Neural crest cell (in vitro differentiated cells): ENCODE measurements at places on chromosomes 7 and 10. TPM values are rescaled to one million over a fixed set of nuclear protein-coding genes. Genes with fewer than 3 reads are reported as not detected.

DNA sequence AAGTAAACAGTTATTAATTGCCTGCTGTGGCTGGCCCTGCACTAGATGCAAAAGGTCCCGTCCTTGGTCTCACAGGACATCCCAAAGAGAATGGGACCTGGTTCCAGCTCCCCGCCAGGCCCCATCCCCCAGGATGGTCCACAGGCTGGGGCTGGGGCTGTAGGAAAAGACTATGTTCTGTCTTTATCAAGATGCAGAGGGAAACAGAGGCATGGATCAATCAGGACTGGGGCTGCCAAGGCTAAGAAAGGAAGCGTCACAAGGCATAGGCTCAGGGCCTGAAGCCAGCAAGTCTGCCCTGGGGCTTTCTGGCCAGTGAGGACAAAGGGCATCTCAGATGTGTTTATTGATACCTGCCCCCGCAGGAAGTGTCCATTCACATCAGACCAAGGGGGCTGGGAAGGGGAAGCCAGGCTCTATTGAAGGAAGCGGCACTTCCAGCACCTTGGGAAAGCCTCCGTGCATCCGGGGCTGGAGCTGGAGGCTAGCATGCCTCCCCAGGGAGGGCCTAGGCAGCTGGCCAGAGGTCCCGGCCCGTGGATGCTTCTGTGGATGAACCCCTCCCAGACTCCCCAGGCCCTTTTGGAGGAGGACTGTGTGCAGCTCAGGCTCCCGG lies 5.8 kb downstream of the VSIR start:
- H3K27ac ChIP-seq, result peak overlapping the region; percentile 50
- no peaks in the 10 kb centered on the region for H3K36me3 ChIP-seq
- H3K4me1 ChIP-seq, result peaks cover 9% of the 10 kb centered on the region
- no peaks in the 10 kb centered on the region for H3K27me3 ChIP-seq

GRCh38 chr10:29202386-29202940 lies 86.4 kb upstream of the LYZL1 start:
- no peak overlapping the region for H3K27ac ChIP-seq
- no peaks in the 10 kb centered on the region for H3K36me3 ChIP-seq
- H3K4me1 ChIP-seq, result peaks cover 32% of the 10 kb centered on the region
- DNase-seq, result no peak

Gene ANK3
- total RNA-seq, result 44.6 and 45.2 TPM in 2 replicates

- DNase-seq, result no peak
- H3K4me1 ChIP-seq, result no peaks in the 10 kb centered on the region
- H3K27ac ChIP-seq, result no peak overlapping the region
- H3K4me3 ChIP-seq, result no peak overlapping the region
Measured at GRCh38 chr10:77622889-77623291, 14.7 kb downstream of the KCNMA1 start.

DNA sequence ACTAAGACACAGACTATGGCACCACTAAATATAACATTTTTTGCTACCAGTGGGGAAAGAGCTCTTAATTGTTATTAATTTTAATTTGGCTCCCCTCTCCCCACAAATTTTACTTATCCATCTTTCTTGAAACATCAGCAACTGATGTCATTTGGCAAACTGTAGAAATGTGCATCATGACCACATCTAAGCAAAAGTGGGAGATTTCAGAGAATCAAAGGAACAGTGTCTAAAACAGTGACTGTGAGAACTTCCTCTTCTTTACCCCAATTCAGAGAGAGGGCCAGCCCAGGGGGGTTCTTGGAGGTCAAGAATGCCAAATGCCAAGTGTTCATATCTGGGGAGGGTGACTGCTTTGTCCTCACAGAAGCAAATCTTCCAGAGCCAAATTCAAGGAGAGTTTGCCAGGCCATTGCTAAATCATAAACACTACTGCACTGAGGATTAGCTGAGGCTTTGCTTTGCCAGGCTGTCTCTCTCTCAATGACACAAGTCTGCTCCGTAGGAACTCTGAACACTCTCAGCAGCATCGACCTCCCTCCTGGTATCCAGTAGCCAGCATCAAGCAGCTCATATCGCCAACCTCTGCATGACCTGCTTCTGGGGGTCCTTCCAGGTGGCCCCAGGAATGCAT lies 65.6 kb downstream of the ITIH5 start:
- H3K27ac ChIP-seq, result no peak overlapping the region
- H3K4me1 ChIP-seq, result peaks cover 4% of the 10 kb centered on the region
- H3K36me3 ChIP-seq, result no peaks in the 10 kb centered on the region
- H3K4me3 ChIP-seq, result no peak overlapping the region
- DNase-seq, result no peak
- H3K27me3 ChIP-seq, result no peaks in the 10 kb centered on the region

Gene CALCR
- 0.07 TPM in 1 of 2 replicates, not detected in the other for total RNA-seq

- no peak overlapping the region for H3K27ac ChIP-seq
- DNase-seq, result no peak
- no peaks in the 10 kb centered on the region for H3K4me1 ChIP-seq
- peaks cover 5% of the 10 kb centered on the region for H3K36me3 ChIP-seq
Measured at GRCh38 chr7:39908141-39908540, 41.9 kb upstream of the CDK13 start.

DNA sequence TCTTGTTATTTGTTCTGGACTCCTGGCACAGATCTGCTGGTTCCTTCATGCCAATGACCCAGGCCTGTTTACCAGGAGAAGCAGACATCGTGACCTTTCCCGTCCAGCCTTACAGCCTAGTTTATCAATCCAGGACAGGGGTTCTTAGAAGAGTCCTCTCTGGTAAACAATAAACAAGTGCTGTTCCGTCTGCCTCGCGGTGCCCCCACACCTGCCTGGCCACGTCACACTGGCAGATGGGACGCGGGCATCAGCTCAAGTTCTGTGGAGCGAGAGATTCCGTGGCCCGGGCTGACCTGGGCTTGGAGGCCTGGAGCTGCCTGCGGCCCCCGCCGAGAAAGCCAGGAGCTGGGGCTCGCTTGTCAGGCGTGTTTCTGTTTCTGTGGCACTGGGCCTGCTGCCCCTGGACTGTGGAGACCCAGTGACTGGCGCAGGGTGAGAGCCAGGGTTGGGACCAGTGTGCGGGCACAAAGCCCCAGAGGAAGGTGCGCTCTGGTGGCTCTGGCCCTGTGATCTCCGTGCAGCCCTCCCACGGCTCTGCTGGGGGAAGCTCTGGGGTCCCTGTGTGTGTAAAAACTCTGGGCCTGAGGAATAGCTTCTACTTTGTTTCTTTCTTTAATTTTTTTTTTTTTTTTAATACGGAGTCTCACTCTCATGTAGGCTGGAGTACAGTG lies 28.4 kb upstream of the PFKFB3 start:
- H3K36me3 ChIP-seq, result no peaks in the 10 kb centered on the region
- H3K4me3 ChIP-seq, result no peak overlapping the region
- H3K27ac ChIP-seq, result no peak overlapping the region
- no peaks in the 10 kb centered on the region for H3K27me3 ChIP-seq
- DNase-seq, result no peak
- peaks cover 20% of the 10 kb centered on the region for H3K4me1 ChIP-seq

DNA sequence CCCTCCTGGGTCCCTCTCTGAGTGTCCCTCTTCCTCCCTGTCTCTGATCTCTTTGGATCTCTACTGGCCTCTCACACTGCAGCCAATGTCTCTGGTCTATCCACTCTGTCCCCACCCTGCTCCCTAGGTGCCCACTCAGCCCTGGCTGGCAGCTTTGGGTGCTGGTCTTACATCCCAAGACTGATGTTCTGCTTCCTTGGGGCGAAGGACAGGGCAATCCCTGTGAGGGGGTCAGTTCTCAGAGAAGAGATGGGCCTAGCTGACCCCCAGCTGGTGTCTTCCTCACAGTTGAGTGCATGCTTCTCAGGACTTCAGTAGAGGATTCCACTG lies 51.7 kb upstream of the CAMK2B start:
- no peak overlapping the region for H3K27ac ChIP-seq
- H3K4me1 ChIP-seq, result peaks cover 18% of the 10 kb centered on the region
- H3K4me3 ChIP-seq, result peak overlapping the region; percentile 31
- H3K27me3 ChIP-seq, result peaks cover 6% of the 10 kb centered on the region

DNA sequence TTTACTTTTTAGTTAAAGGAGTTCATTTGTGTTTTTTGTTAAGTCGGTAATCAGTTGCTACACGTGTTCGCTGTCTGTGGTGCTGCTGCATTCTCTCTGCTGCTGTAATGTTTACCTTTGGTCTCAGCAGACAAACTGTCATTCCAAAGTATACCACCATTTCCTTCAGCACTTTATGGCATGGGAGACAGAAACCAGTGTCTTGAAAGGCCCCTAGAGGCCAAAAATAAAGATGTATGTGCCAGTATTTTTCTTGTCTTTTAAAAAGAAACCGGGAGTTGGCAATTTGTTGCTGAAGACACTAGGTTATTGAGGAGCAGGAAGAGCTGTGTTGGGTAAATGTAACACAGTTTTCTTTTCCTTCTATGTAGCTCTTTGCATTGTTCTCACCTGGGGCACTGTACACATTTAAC lies 24.1 kb downstream of the ZNF92 start:
- no peak overlapping the region for H3K4me3 ChIP-seq
- H3K4me1 ChIP-seq, result no peaks in the 10 kb centered on the region
- no peak overlapping the region for H3K27ac ChIP-seq
- H3K27me3 ChIP-seq, result no peaks in the 10 kb centered on the region
- H3K36me3 ChIP-seq, result peaks cover 59% of the 10 kb centered on the region
- no peak for DNase-seq

- peaks cover 18% of the 10 kb centered on the region for H3K36me3 ChIP-seq
- no peaks in the 10 kb centered on the region for H3K4me1 ChIP-seq
- no peak overlapping the region for H3K27ac ChIP-seq
- H3K4me3 ChIP-seq, result no peak overlapping the region
Measured at GRCh38 chr10:29407280-29407858, 118.5 kb downstream of the LYZL1 start.

Gene HGF
- 0.05 and 0.14 TPM in 2 replicates for total RNA-seq

Gene OGA
- total RNA-seq, result 101 and 102 TPM in 2 replicates
